ENCODE measurements at places on chromosomes 13 and 19. TPM values are rescaled to one million over a fixed set of nuclear protein-coding genes. Genes with fewer than 3 reads are reported as not detected.

The ATXN8OS gene
- not detected for total RNA-seq

DNA sequence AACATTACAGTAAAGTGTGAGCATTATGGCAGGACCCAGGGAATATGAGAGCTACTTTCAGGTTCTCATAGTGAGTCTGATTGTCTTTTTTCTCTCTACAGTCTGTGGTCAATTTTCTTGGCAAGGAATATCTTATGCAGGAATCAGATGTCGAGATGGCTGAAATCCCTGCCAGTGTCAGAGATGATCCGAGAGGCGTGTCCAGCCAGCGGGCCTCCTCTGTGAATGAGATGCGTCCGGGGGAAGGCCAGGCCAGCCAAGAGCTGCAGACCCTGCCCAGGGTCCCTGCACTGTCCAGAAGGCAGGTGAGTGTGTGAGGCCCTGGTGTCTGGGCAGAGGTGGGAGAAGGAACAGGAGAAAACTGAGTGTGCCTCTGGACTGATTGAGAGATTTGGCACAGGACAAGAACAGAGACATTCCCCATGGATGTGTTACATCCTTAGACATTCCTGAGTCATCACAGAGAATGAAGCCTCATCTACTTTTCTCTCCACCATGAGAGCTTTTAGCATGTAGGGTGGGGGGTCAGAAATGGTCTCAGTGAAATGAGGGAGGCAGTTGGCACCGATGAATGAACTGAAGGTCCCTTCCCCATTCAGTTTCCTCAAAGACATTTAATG, 27.3 kb upstream of the EDDM13 start:
- DNase-seq: no peak

The RAB4B gene
- 52.4 TPM for total RNA-seq

- no peak for DNase-seq
These were observed 183.0 kb downstream of the TSHZ3 start for GRCh38 chr19:31166206-31166605.

- no peak for DNase-seq
These were observed 222.8 kb upstream of the NBEA start for GRCh38 chr13:34719060-34719875.

The MBD3L2 gene
- not detected for total RNA-seq

DNA sequence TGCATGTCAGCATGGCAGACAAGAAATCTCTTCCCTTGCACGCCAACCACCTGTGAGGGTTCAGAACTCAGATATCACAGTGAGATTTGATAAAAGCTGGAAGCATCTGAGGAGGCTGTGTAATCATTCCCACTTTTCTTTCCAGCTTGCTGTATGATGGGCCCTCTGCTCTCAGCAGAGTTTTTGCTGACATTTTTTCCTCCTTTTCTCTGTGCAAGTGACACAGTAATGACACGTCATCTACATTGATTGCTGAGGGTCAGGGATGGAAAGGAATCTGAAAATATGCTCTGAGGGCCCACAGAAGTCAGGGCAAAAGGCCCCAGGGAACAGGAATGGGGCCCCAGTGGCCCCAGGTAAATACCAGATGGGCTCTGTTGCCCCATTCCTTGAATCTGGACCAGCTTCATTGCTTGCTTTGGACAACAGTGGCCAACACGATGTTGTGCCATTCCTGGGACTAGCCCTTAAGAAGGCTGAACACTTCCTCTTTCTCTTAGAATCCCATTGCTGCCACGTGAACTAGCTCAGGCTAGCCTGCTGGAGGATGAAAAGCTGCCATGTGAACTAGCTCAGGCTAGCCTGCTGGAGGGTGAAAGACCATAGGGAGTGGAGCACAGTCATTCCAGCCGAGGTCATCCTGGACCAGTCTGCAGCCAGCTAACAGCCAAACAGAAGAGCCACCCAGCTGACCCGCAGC, 68.2 kb downstream of the CACNA1A start:
- DNase-seq: no peak

DNA sequence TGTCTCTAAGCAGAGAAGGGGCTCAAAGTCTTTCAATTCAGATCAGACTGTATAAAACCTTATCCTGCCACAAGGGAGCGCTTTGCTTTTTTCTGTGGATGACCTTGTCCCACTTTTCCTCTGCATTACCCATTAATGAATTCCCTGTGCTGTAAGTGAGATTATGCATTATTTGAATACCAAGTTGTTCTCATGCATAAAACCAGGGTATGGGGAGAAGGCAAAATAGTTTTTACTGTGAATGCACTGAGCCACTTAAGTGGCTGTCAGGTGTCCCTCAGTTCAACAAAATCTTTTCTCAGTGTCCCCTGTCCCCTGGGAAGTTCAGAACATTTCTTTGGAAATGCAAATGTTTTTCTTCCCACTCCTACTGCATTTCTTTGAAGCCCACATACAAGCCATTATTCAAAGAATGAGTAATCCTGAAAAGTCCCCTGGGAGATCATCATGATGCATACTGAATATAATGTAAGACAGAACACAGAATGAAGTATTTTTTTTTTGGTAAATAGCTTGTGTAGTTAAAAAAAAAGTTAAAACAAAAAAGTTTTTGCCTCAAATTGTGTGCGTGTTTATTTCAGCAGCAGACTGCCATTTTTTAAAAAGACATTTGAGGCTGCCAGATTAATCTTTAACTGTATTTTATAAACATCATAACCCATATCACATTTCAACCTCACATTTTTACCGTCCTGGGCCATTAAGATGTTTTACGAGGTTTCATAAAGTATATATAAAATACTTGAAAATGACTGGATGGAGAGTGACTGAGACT, 506.7 kb upstream of the PCDH9 start:
- no peak for DNase-seq

GRCh38 chr13:86554066-86554465, 754.8 kb upstream of the SLITRK6 start:
- DNase-seq: no peak

DNA sequence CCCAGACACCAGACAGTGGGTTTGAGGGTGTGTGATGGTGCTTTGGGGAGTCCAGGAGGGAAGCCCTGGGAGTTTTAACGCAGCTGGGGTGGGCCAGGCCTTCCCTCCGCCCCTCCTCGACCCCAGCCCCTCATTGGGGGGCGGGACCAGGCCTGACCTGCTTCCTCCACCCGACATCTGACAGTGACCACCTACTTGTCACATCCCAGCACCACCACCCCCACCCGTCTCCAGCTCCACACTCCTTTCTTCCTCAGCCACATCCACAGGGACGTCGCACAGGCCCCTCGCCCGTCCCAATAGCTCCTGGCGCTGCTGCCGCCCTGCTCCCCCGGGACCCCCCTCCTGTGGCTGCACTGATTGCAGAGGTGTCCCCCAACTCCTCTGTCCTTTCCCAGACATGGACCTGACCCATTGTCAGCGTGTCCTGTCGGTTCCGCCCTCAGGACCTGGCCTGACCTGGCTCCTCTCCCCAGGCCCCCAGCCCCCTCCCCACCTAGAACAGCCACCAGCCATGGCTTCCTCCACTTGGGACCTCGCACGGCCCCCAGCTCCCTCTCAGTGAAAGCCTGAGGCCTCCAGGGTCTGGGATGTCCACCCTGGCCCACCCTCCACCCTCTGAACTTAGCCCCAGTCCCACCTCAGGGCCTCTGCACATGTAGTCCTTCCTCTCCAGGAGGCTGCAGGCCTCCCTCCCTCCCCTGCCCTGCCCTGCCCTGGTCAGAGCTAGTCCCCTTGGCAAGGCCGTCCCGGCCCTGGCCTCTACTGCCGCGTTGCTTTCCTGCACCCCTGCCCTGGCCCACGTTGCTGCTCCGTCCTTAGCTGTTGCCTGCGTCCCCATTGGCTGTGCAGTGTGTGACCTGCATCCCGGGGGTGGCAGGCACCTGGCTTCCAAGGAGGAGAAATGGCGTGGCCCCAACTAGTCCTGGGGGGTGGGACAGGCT, 30.4 kb downstream of the COMP start:
- DNase-seq: no peak

The C19orf81 gene
- total RNA-seq: not detected

GRCh38 chr19:43820098-43820883, 6.8 kb upstream of the ZNF283 start:
- DNase-seq: no peak

DNA sequence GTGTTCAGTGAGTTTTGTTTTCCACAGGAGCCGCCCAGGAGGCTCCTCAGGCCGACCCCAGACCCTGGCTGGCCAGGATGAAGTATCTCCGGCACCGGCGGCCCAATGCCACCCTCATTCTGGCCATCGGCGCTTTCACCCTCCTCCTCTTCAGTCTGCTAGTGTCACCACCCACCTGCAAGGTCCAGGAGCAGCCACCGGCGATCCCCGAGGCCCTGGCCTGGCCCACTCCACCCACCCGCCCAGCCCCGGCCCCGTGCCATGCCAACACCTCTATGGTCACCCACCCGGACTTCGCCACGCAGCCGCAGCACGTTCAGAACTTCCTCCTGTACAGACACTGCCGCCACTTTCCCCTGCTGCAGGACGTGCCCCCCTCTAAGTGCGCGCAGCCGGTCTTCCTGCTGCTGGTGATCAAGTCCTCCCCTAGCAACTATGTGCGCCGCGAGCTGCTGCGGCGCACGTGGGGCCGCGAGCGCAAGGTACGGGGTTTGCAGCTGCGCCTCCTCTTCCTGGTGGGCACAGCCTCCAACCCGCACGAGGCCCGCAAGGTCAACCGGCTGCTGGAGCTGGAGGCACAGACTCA, 12.9 kb downstream of the B3GNT3 start:
- DNase-seq: no peak

The GIPC1 gene
- total RNA-seq: 34.8 TPM

The USHBP1 gene
- total RNA-seq: not detected

The MCF2L gene
- total RNA-seq: 9.7 TPM

GRCh38 chr19:8316351-8317125, 4.6 kb downstream of the NDUFA7 start:
- DNase-seq: no peak

The SLC7A9 gene
- not detected for total RNA-seq

- no peak for DNase-seq
These were observed 126.6 kb upstream of the UFM1 start for GRCh38 chr13:38223089-38223488.

DNA sequence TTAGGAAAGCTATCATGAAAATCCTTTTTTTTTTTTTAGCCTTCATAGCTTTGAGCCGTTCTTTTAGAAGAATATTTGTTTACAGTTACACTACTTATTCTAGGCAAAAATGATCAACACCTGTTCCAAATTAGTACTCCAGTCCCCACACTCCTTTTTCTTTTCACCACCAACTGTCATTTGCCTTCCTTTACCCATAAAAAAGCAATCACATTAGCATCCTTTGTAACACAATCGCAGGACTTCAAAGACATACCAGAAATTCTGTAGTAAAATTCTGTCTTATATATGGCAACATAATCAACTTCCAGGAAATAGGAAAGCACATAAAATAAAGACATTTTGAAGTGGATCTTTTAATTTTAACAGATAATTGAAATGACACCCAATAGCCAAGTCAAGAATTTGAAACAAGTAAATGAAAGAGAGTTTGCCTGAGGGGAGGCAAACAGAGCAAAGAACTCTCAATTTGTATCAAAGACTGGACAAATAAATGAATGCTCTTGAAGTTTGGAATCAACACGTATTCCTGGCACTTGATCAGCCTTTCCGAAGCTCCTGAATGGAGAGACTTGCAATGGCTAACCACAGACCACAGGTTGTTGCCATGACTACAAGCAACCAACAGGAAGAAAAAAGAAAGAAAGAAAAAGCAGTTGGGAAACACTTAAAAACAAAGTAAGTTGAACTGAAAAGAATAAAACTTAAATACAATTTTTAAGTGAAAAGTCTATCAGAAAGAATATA, 206.8 kb downstream of the PCDH9 start:
- no peak for DNase-seq

GRCh38 chr13:110426735-110427134, 119.7 kb downstream of the COL4A2 start:
- DNase-seq: no peak

- no peak for DNase-seq
These were observed 1.7 kb downstream of the CYP2A13 start for GRCh38 chr19:41089959-41090358.

DNA sequence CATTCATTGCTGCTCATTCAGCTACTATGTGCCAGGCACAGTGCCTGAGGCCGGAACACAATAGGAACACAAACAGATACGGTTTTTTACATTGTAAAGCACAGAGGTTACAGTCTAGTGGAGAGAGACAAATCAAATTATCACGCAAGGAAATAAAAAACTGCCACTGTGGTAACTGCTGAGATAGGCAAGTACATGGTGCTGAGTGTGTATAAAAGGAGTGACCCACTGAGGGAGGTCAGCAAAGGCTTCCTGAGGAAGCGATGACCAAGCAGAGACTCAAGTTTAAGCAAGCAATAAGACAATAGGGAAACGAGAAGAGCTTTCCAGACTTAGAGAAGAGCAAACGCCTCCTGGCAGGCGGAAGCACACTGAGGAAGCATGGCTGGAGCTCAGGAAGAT, 56.4 kb downstream of the NUFIP1 start:
- DNase-seq: no peak

The CEACAM16 gene
- not detected for total RNA-seq

The APOC4 gene
- total RNA-seq: not detected

GRCh38 chr19:39133431-39134270, 8.1 kb downstream of the PAK4 start:
- DNase-seq: no peak

- DNase-seq: no peak
These were observed 27.1 kb upstream of the DOCK9 start for GRCh38 chr13:99004978-99005377.

DNA sequence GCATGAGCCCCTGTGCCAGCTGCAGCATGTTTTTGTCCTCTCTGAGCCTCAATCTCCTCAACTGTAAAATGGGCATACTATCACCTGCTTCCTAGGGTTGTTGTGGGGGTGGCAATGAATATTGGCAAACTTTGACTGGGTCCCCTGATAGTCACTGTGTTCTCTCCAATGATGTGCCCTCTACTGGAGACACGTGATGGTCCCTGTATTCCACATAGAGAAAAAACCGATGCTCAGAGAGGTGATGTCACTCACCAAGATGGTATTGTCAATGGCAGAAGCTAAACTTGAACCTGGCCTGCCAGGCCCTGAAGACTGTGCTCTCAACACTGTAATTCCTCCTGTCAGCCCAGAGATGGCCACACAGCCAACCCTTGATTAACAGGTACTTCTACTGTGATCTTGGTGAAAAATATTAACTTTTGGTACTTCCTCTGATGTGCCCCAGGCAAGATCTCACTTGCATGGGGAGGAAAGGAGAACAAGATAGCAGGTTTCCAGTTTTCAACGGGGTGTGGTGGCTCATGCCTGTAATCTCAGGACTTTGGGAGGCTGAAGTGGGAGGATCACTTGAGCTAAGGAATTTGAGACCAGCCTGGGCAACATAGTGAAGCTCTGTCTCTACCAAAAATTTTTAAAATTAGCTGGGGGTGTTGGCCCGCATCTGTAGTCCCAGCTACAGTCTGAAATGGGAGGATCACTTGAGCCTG, 3.6 kb downstream of the CEACAM20 start:
- DNase-seq: no peak

The CEACAM5 gene
- total RNA-seq: not detected

The GEMIN7 gene
- 8.8 TPM for total RNA-seq

The PRSS57 gene
- not detected for total RNA-seq

All from T-helper 17 cell (primary cell).